ENCODE measurements at places on chromosomes 1 and 21.

DNA sequence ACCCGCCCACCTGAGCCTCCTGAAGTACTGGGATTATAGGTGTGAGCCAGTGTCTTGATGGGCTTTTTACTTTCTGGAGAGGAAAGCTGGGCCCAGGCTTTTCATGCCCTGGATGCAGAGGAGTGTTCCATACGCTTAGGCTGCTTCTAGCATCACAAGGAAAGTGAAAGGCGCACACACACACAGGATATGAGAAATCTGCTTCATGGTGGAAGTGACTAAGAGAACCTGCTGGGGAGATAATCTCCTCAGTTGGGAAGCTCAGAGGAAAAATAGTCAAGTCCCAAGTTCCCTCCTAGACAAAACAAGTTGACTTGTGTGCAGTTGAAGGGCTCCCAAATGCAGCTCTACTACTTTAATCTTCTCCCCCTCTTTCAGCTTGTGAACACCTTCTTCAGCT is 2.2 kb downstream of the NUDC start:
- DNase-seq, result no peak

DNA sequence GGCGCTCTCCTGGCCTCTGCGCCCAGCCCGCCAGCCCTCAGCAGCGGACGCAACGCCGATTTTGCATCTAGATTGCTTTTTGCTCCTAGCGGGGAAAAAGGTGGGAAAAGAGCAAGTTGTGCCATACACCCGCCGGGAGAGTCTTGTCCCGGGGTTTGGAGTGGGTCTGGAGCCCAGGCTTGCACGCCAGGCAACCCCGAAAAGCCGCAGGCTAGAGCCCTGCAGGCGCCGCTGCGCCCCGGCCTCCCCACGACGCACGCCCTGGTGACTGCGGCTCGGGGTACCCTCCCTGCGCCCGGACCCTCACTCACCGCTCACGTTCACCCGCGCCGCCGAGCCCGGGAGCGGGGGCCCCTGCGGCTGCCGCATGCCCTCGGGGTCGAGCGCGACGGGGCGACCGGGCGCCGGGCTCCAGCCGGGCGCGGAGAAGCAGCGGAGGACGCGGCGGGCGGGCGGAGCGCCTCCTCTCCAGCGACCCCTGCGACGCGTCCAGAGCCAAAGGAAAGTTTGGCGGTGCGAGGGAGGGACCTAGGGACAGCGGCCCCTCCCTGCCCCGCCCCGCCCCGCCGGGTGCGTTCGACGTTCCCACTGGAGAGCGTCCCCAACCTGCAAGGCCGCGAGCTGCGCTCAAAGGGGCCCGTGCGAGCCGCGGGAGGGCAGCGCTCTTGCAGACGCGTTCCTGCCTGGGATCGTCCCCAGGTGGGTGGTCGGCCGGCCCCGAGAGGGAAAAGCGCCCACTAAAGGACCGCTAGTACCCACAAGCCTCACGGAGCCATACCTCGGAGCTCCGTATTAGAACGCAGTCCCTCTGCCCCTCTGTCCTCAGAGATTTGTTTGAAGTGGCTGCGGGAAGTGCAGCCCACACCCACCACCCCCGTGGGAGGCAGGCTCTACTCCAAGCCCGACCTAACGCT is at the start of gene LPAR3:
TSS of gene LPAR3 (minus strand) at position 502 of the 914 bp plus-strand sequence. CDS start 27,086 bp downstream, outside the sequence.
- no peak for DNase-seq

GRCh38 chr1:228085287-228085951 is 2.9 kb downstream of the ARF1 start:
- DNase-seq, result no peak

DNA sequence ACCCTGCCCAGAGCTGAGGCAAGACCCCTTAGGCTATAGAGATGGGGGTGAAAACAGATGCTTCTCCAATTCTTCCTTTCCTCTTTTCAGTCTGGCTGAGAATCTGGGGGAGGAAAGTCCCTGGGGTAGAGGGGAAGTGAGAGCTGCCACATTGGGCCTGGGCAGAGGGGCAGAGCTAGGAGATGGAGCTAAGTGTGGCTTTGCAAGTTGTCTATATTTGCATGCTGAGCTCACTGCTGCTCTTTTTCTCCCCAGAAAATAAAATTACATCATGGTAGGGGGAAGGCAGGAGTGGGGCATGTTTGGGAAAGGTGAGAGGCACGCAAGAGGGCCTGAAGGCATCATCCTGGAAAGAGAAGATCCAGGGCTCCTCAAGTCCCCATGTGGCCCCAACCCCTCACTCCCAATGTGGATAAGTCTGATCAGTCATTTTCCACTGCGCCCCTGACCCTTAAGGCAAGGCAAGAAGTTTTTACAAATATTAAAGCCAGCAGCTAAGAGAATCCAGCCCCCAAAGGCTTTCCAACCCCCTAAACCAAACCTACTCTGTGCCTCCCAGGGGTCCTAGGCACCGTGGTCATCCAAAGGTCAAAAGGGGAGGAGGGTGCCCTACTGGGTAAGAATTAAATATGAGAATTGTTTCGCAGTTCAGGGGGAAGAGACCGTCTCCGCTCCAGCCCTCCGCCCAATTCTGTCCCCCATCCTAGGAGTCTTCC is 500 bp upstream of the PEA15 start:
- no peak for DNase-seq

GRCh38 chr1:35857830-35858229 is 25.2 kb upstream of the AGO1 start:
- no peak for DNase-seq

DNA sequence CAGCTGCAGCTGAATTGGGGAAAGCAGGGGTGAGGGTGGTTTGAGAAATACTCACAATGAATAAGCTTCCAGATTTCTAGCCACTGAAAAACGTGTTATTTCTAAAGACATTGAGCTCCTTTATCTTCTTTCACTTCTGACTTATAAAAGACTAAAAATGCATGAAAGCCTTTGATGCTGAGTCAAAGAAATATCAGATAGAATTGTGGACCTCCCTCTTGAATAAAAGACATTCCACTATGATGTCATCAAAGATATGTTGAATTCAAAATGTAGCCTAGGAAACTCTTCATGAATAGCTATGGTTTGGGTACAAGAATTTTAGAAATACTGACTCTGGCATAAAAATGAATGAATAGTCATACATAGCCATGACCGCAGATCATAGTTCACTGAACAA is 44.7 kb upstream of the COL24A1 start:
- no peak for DNase-seq

DNA sequence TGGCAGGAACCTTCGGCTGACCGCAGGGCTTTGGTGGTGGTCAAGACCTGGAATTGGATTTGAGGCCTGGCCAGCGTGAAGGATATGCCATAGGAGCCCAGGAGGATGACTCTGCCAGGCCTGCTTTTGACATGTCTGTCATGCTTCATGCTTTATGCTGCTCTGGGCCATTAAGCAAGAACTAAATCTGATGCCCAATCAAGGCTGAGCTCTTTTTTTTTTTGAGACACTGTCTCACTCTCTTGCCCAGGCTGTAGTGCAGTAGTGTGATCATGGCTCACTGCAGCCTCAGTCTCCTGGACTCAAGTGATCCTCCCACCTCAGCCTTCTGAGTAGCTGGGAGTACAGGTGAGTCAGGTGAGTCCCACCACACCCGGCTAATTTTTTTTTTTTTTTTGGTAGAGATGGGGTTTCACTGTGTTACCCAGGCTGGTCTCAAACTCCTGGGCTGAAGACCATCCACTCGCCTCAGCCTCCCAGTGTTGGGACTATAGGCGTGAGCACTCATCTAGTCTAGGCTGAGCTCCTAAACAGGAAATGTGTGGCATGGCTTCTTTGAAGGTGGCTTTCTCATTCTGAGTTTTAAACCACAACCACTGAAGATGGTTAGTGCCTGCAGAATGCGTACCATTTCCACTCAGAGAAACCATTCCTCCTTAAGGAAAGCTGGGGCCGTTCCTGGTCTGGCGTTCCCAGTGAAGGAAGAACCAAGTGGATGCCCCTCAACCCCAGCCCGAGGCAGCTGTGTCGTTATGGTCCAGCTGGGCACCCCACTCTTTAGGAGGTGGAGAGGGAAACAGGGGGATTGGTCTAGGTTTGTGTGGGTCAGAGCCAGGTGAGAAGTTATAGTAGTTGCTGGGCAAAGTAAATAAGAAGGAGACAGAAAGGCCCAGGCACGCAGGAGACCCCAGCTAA is 34.2 kb upstream of the ATP5PO start:
- DNase-seq, result no peak

DNA sequence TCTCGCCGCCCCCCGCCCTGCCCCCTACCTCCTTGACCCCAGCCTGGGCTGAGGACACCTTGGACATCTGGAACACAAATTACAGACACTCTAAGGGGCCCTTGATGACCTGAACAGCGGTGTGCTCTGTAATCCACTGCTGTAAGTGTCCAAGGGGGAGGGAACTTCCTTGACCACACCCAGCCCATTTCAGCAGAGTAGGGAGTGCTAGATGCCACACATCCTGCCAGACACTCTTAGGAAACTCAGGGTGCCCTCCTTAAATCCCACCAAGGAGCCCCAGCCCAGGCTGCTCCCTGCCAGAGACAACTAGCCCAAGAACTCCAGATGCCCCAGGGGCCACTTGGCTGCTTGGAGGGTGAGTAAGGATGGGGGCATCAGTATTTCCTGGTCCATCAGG is 282.2 kb downstream of the RRAGC start:
- no peak for DNase-seq

GRCh38 chr1:39992234-39992633 is 37.3 kb downstream of the MFSD2A start:
- no peak for DNase-seq

GRCh38 chr1:197557302-197557701 is 218.0 kb downstream of the DENND1B start:
- peak; percentile 67 for DNase-seq

DNA sequence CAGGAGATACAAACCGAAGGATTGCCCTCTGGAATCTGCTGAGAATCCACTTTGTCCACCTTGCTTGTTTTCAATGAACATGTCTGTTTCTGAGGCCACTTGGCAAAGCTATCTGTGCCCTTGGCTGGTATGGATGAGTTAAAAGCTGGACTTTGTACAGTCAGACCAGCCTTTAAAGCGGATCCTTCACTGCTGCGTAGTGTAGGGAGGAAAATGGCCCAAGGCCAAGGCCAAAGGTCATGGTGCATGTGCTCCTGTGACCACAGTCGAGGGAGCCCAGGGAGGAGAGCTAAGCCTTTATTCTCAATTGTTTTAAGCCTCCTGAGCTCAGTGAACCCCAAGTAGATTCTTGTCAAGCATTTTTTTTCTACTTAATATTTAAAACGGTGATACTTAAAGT is 37.0 kb downstream of the KCNJ15 start:
- DNase-seq, result no peak

DNA sequence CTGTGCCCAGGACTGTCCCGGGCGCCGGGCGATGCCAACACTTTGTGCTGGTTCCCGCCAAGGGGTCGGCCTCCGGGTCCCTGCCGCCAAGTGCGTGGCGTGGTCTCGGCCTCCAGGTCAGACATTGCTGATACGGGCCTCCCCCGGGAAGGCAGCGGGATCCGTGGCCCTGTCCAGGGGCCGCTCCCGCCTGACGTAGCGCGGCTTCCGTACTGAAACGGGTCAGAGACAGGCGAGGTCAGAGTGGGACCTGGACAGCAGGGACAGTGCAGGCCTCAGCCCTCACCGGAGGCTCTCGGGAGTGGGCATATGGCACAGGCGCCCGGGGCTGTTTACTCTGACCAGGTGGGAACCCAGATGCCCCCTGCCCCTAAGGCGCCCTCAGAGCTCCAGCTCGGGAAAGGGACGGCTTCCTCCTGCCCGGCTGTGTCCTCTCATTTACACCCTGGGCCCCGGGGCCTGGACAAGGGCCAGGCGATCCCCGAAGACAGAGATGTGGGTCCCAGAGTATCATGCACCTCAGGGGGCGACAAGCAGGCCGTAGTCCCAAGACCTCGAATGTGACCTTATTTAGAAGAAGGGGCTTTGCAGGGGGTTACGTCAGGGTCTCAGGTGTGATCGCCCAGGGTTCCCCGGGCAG is 8.8 kb upstream of the RNF223 start:
- no peak for DNase-seq

- DNase-seq, result no peak
Measured at GRCh38 chr1:233607252-233608119, 6.4 kb upstream of the KCNK1 start.

- DNase-seq, result peak; percentile 83
Measured at GRCh38 chr1:151047591-151047924, at the start of gene C1orf56. TSS of gene C1orf56 (plus strand) at chr1:151047751. CDS start at chr1:151047848, 97 bp downstream.

DNA sequence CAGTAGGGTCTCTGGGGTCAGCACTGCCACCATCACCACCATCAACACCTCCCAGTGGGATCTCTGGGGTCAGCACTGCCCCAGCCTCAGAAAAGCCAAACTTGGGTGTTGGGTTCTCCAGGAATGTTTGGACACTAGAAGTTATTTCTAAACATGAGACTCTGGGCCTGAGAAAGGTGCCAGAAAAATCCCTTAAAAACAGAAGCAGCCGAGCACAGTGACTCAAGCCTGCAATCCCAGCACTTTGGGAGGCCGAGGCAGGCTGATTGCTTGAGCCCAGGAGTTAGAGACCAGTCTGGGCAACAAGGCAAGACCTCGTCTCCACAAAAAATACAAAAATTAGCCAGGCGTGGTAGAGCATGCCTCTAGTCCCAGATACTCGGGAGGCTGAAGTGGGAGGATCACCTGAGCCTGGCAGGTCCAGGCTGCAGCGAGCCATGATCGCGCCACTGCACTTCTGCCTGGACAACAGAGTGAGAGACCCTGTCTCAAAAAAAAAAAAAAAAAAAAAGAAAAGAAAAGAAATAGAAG is 470 bp downstream of the PTAFR start:
- DNase-seq, result no peak

DNA sequence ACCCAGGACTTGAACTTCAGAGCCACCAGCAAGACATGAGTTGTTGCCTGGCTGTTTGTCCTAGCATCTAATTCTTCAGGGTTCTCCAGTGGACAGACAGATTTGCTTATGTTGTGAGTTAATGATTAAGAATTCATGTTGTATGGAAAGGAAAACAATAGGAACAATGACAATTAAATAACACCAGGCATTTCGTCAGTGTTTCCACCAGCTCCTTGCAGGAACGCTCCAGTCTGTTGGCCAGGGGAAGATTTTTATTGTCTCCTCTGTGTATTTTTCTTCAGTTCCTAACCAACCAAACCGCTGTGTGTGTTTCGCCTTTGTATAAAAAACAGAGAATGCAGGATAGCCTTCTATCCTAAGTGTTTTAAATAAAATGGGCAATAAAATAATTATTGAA is 64.4 kb upstream of the PTGFR start:
- DNase-seq, result no peak

DNA sequence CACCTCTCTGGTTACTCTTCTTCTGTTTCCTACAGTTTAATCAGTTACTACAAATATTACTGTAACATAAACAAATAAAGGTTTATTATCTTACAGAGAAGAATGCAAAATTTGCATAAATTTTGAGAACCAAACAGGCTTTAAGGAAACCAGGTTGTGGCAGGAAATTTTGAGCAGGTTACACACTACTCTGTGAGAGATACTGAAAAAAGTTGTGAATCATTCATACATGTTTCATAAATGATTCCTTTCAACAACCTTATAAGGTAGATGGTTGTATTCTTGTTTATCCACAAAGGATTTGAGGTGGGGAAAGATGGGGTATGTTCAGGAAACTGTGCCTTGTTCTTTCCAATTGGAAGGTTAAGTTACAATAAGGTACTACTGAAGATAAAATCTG is 58.6 kb downstream of the MAST2 start:
- DNase-seq, result no peak

- DNase-seq, result peak; percentile 17
Measured at GRCh38 chr1:47184090-47184821, 5.6 kb downstream of the PDZK1IP1 start.

All from NCI-H1417 (cell line).